ENCODE measurements at places on chromosomes 2 and 18.

- DNase-seq = peak; percentile 54
These were observed 101.9 kb downstream of the NOL4 start for GRCh38 chr18:34122724-34123334.

GRCh38 chr2:240560084-240560479 is at the start of gene DUSP28:
Gene DUSP28, plus strand, starts transcription at chr2:240560357. Its CDS starts 328 bp downstream, at chr2:240560685.
- DNase-seq = peak; percentile 85

GRCh38 chr18:35611518-35611917 is 30.0 kb downstream of the GALNT1 start:
- DNase-seq = no peak

DNA sequence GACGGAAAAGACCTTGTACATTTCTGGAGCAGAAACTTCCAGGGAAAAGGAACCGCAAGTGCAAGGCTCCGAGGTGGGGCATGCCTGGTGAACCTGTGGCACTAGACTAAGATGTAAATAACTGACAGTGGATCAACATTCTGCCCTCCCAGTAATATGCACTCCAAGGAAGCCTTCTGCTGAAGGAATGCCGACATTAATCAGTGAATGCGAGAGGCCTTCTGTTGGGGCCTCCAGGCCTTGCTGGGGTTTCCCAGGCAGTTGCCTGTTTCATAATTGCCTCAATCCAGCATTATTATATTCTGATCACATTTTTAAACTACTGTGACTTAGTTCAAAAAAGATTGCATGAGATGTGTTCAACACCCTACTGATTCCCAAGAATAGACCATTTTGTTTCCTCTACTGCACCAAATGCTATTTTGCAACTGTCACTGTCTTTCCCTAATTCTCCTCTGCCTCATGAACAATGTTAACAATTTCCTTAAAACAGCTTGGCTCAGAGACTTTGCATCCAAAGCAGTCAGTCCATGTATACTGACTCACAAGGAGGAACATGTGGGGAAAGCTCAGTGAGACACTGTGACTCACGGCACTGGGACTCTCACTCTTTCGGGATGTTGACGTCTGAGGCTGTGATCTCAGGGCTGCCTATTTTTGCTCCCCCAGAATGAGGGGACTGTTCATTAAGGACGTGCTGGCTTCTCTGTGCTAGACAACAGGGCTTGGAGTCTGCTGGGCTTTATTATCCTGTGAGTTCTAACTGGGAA is 10.5 kb upstream of the DSG2 start:
- peak; percentile 50 for DNase-seq

GRCh38 chr2:203061346-203061745 is 46.7 kb downstream of the NBEAL1 start:
- peak; percentile 10 for DNase-seq

GRCh38 chr2:188050726-188051125 is 240.9 kb upstream of the GULP1 start:
- DNase-seq = peak; percentile 9

DNA sequence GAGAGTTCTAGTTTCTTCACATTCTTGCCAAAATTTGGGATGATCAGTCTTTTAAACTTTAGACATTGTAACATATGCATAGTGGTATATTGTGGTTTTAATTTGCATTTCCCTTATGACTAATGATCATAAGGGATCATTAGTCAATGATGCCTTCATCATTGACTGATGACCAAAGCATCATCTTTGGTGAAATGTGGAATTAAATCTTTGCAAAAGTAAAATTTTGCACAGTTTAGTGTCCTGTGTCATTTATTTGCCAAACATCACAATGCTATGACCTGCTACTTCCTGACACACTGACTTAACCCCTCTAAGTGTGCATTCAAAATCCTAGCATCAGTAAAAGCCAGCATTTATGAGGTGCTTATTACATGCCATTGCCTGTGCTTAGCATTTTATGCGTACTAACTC is 58.9 kb upstream of the SLC1A4 start:
- DNase-seq = no peak

DNA sequence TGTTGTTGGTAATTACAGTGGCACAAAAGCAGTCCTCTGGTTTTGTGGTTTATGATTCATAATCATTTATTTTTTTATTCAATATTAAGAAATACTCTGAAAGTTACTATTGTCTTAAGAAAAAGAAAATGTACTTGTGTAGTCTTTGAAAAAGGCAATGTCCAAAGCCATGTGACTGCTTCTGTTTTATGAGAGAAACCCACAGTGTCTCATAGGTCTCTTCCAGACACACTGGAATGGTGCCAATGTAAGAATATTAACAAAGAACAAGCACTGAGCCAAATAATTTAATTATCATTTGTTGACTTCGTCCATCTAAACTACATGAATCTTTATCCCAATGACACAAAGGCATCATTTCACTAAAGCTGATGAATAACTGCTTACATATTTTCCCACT is 62.5 kb downstream of the RPRM start:
- peak; percentile 81 for DNase-seq

DNA sequence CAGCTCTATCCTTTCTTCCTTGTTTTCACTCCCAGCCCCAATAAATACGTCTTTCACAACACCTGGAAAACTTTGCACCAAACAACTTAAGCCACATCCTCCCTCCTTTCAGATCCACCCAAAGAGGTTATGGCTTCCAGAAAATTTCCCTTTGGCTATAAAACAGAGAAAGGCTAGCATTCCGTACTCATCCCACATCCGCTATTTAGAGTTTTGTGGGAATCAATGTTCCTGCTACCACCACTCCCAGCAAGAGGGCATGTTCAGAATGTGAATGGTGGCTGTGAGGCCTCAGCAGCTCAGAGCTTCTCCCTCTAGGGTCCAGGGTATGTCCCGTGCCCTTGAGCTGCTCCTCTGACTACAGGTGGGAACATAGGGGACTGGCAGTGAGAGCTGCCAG is 214.6 kb downstream of the NCK2 start:
- DNase-seq = no peak

Data from H4 (cell line).